ENCODE measurements at places on chromosomes 4 and X.

- DNase-seq = peak; percentile 82
Measured at GRCh38 chrX:40096395-40097091, 1.2 kb downstream of the BCOR start.

GRCh38 chr4:101163936-101164335 is 183.4 kb downstream of the PPP3CA start:
- no peak for DNase-seq

DNA sequence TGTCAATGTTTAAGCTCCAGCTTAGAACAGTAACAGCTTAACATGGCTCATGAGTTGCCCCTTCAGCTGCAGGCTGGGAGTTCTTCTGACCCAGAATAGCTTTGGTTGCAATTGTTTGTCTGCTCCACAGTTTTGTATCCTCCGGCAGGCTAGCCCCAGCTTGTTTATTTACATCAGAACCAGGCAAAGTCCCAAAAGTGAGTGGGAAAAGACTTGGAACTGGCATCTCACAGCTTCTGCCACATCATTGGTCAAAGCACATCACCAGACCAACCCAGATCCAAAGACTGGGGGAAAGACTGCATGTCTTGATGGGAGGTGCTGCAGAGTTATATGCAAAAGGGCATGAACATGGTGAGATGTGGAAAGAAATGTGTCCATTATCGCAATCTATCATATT is 231.2 kb upstream of the CPEB2 start:
- no peak for DNase-seq

DNA sequence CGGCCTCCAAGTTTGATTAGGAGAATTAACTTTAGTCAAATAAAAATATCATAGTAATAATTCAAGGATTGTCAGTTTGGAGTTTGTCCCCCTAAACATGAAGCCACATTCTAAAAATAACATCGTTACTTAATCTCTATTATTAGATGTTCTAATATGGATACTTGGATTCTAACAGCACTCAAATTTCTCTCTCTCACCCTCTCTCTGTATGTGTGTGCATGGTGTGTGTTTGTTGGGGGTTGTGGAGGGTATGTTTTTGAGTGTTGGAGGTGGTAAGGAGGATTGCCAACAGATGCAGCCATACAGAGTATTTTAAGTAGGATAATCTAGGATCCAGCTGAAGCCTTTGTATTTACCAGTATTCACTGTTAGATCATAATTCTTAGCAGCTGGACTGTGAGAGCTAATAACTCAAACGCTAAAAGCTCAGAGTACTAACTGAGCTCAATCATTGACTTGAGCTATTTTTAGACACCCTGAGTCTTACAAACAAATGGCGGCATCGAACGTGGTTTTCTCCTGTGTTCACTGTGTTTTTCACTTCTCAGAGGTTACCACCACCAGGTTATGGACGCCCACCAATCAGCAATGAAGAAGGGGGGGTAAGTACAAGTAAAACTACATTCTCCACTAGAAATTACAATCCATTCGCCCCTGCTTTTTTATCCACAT is 8.8 kb downstream of the ENAM start:
- no peak for DNase-seq

- DNase-seq = peak; percentile 71
Measured at GRCh38 chrX:11792461-11793421, 34.7 kb downstream of the MSL3 start.

GRCh38 chr4:25814301-25815136 is 48.3 kb downstream of the SEL1L3 start:
- no peak for DNase-seq

DNA sequence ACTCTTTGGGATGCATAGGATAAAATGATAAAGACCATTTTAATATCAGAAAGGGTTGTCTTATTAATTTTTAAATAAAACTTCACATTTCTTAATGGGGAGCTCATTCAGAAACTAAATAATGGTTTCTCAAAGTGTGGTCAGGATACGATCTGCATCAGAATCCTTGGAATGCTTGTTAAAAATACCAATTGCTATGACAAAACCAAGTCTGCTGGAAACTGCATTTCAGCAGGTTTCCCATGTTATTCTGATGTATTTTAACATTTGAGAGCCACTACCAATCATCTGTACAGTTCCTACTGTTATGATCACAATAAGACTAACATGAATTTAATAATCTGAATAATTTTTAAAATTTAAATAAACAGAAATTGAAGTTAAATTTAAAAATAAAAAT is 115.1 kb downstream of the SOWAHB start:
- no peak for DNase-seq

DNA sequence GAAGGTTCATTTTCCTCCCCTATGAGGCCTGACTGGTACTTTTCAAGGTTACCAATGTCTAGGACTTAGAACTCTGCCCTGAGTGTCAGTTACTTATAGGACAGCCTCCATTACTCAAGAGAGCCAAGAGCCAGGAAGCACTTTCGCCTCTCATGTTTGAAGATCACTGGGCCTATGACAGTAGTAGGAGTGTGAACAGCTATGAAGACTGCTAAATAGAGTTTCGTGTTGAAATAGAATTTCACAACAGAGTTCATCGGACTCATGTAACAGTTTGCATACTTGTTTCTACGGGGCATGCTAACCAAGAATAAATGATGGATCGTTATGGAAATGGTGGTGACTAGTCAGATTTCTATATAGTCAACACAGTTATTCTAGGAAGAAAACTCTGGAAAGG is 97.8 kb upstream of the GPC4 start:
- DNase-seq = no peak

- no peak for DNase-seq
Measured at GRCh38 chr4:55866290-55866907, 13.0 kb downstream of the EXOC1 start.

GRCh38 chrX:148784856-148785255 is 284.4 kb downstream of the AFF2 start:
- no peak for DNase-seq

GRCh38 chr4:80361329-80361900 is 25.9 kb downstream of the CFAP299 start:
- DNase-seq = no peak

GRCh38 chrX:117973110-117973807 is 143.4 kb downstream of the KLHL13 start:
- DNase-seq = no peak

GRCh38 chrX:55030271-55031205 is at the start of gene ALAS2:
Gene ALAS2 (minus strand): TSS chrX:55030977. CDS start chrX:55026000, 4,977 bp downstream.
- no peak for DNase-seq

- DNase-seq = no peak
Measured at GRCh38 chrX:133374874-133375387, 40.4 kb downstream of the GPC4 start.

DNA sequence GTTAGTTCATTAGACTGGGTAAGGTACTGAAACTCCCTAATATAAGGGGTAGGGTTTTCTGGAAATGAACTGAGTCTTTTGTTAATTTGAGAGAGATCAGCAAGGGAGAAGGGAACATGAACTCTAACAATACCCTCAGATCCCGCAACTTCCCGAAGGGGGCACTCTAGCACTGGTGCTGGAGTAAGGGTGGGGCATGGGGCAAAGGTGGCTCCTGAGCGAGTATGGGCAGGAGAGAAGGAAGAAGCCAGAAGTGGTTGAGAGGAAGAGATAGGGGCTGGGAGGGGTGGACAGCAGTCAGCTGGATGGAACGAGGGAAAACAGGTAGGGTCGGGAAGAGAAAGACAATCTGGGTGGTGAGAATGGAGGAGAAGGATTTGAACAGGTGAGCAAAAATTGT is 183.2 kb upstream of the MAGEE2 start:
- DNase-seq = no peak

- no peak for DNase-seq
Measured at GRCh38 chr4:36823199-36823967, 421.2 kb upstream of the NWD2 start.

DNA sequence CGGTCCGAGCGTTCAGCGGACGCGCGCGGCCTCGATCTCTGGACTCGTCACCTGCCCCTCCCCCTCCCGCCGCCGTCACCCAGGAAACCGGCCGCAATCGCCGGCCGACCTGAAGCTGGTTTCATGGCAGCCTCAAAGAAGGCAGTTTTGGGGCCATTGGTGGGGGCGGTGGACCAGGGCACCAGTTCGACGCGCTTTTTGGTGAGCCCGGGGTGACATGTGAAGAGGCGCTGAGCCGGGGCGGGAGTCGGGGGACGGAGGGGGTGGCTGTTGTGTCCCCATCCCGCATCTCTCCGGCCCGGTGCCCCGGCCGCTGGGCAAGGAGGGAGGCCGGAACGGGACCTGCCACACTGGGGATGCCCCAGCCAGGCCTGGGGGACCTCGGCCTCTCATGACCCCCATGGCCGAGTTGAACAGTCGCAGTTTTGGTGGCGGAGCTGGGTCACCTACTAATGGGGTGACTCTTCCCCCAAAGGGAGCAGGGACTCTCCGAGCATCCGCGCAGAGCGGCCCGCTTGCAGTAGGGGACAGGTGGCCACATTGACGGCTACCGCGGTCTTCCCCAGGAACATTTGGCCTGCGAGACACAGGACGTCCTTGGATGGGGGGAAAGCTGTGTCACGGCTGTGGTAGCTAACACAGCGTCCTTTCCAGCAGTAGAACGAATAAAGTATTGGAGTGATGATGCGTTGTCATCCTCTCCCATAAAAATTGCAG is at the start of gene GK:
GK (plus strand) TSS at position 9 of the 717 bp plus-strand sequence; CDS start at position 124, 115 bp downstream.
- peak; percentile 36 for DNase-seq

DNA sequence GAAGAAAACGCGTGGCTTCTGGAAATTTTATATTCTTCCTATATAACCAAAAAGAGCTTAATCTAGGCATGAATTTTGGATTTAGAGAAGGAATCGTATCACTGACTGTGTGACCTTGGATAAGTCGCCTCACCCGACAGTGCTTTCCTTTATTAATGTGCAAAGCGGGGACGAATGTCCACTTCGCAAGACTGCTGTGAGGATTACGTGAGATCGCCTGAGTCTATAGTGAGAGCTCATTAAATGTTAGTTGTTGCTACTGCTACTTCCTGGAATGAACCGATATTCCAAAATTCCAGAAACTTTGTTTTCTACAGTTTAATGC is 448 bp upstream of the TBC1D8B start:
- no peak for DNase-seq

- no peak for DNase-seq
Measured at GRCh38 chrX:119359618-119360382, 39.3 kb upstream of the SLC25A43 start.

Measured in activated naive CD4-positive, alpha-beta T cell treated with anti-CD3 and anti-CD28 coated beads, Interleukin-2, amount 10 ng/mL, durations not matched to agents 7 days and 5 days (primary cell).